Type B pancreatic cell (in vitro differentiated cells): ENCODE measurements at places on chromosomes 7 and 10. TPM values are rescaled to one million over a fixed set of nuclear protein-coding genes. Genes with fewer than 3 reads are reported as not detected.

- no peak overlapping the region for H3K4me3 ChIP-seq
- no peaks in the 10 kb centered on the region for H3K36me3 ChIP-seq
- H3K4me1 ChIP-seq = peaks cover 12% of the 10 kb centered on the region
- no peak overlapping the region for H3K27ac ChIP-seq
Observed at GRCh38 chr7:47887016-47887640, 61.1 kb downstream of the PKD1L1 start.

Gene RADIL
- total RNA-seq = 0.93 and 11.8 TPM in 2 replicates

- no peaks in the 10 kb centered on the region for H3K27me3 ChIP-seq
- DNase-seq = no peak
- H3K27ac ChIP-seq = no peak overlapping the region
- H3K36me3 ChIP-seq = no peaks in the 10 kb centered on the region
Observed at GRCh38 chr10:90087197-90088023, 386.0 kb downstream of the KIF20B start.

DNA sequence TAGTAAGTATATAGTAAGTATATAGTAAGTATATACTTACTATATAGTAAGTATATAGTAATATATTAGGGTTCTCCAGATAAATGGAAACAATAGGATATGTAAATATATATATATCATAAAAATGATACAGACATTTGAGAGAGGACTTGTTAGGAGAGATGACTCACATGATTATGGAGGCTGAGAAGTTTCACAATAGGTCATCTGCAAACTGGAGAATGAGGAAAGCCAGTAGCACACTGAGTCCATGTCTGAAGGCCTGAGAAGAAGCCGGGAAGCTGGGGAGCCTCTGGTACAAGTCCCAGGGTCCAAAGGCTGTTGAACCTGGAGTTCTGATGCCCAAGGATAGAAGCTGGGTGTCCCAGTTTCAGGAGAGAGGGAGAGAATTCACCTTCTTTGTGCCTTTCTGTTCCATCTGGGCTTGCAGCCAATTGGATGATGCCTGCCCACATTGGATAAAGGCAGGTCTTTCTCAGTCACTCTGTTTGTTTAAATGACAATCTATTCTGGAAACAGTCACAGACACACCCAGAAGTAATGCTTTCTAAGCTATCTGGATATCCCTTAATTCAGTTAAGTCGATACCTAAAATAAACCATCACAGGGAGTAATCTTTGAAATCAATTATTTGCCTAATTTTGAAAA, 205.5 kb upstream of the CDC14C start:
- no peak overlapping the region for H3K4me3 ChIP-seq
- H3K36me3 ChIP-seq = no peaks in the 10 kb centered on the region
- no peaks in the 10 kb centered on the region for H3K4me1 ChIP-seq
- H3K27me3 ChIP-seq = no peaks in the 10 kb centered on the region
- DNase-seq = no peak

Gene GRM8
- 3.4 and 8.1 TPM in 2 replicates for total RNA-seq

Gene GET4
- 46.3 and 50.0 TPM in 2 replicates for total RNA-seq

Gene ITPRID1
- total RNA-seq = 0.07 and 0.14 TPM in 2 replicates
